Retinal pigment epithelial cell (primary cell): ENCODE measurements at places on chromosomes 1 and 21.

DNA sequence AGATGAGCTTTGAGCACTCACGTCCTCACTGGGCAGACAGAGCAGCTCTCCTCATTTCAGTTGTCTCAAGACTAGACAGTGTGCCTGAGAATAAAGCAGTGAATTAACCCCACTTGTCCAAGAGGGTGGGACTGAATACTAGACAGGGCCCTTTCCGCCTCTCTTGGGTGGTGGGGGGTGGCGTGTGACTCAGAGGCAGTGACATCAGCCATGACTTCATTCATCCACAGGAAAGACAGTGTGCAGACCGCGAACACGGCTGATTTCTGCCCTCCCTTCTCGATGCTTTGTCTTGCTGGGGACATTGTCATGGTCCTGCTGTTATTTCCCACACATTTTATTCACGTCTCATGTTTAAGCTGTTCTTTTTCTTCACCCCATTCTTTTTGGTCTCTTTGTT lies 64.9 kb downstream of the FGGY start:
- no peak for DNase-seq

GRCh38 chr1:36099681-36100341 lies 11.1 kb downstream of the ADPRS start:
- DNase-seq: no peak

GRCh38 chr1:185406691-185407009 lies 89.6 kb upstream of the IVNS1ABP start:
- no peak for DNase-seq

GRCh38 chr1:6267686-6268322 lies 6.9 kb upstream of the GPR153 start:
- no peak for DNase-seq

- DNase-seq: no peak
Observed at GRCh38 chr1:223771469-223771813, 59.1 kb downstream of the CAPN2 start.

DNA sequence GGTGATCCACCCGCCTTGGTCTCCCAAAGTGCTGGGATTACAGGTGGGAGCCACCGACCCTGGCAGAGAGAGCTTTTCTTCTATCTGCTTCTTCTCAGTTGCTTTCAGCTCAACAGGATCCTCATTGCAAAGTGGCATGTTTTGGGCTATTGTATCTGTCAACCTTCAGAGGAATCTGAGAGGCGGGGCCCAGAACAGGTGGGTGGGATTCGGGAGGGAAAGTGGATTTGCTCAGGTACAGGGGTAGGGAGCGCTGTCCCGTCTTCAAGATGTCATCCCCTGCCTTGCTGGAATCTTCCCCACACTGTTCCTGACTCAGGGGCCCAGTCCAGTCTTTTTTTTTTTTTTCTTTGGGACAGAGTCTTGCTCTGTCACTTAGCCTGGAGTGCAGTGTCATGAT lies 26.9 kb upstream of the RCC2 start:
- no peak for DNase-seq

GRCh38 chr1:244497805-244498204 lies 36.7 kb downstream of the CATSPERE start:
- DNase-seq: no peak

DNA sequence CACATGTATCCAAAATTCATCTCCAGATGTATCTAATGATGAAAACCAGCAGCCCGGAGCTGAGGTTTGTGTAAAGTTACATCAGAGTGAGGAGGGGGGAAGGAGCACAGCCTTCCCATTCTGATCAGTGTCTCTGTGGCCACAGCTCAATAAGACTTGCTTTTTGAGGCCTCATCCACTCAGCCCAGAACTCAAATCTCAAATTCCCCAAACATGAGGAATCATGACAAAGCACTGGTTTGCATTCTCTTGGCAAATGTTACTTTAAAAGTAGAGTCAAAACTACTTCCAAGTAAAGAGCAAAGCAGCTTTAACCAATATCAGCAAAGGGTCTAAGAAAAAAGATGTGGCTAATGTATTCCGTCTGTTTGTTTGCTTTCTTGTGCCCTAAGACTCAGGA lies 30.9 kb downstream of the CCN1 start:
- DNase-seq: no peak

DNA sequence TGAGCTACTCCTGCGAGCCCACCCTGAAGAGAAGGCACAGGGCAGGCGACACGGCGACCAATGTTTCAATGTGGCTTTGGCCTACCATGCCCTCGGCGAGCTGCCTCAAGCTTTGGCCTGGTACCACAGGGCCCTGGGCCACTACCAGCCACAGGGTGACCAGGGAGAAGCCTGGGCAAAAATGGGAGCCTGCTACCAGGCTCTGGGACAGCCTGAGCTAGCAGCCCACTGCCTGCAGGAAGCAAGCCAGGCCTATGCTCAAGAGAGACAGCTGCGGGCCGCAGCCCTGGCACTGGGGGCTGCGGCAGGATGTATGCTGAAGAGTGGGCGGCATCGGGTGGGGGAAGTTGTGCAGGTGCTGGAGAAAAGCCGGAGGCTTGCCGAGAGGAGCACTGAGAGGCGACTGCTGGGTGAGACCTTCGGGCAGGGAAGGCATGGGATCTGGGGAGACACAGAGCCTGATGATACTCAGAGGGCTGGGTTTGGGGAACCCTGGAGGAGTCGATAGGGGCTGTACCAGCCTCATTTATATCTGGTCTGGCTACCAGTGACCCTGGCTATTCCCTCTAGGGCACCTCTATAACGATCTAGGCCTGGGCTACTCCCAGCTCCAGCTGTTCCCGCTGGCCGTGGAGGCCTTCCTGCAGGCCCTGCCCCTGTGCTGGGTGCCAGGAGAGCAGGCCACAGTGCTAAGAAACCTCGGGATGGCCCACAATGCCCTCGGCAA lies 2.3 kb downstream of the TTC24 start:
- no peak for DNase-seq

DNA sequence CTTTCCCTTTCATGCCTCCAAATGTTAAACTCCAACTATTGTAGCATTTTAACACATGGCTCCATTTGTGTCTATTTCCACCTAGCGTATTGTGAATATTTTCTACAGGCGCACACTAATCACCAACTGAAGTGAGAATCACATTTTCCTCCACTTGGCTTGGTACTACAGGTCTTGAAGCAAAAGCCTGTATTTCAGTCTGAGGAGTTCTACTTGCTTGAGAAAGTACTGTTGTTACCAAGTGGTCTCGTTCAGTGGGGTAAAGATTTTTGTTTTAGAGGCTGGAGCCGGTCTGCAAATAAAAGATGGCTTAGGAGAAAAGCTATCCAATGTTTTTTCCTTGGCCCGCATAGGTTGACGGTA lies 550 bp upstream of the PTBP2 start:
- no peak for DNase-seq

GRCh38 chr1:243343970-243344937 lies 88.4 kb downstream of the SDCCAG8 start:
- DNase-seq: no peak

GRCh38 chr1:50368179-50369007 lies 54.9 kb downstream of the DMRTA2 start:
- no peak for DNase-seq

DNA sequence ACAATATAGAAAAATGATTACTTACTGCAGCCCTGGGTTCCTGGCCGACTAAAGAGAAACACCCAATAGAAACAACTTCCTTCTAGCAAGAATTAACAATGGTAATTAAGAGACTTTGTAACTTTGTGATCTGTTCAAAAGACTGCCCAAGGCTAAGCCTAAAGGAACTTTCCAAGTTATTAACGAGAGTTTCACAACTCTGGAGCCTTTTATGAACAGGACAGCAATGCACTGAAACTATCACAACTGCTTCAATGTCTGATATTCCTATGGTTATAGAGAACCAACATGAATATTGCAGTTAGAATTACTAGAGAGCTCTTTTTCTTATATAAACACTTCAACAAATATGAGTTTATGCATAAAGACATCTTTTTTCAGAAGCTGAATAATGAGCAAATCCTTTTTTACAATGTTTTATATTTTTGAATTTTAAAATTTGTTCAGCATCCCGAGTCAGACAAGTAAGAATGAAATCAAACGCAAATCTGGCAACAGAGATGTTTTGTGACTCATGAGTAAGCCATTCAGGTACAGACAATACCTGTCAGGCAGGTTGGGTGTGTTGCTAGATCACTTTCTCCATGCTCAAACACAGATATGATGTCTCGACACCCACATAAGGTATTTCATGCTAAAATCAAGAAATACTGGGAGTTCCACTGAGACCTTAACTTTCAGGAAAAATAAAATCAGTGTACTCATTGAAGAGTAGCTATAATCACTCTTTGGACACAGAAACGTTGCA lies 22.2 kb upstream of the KCNJ15 start:
- no peak for DNase-seq

- DNase-seq: no peak
Observed at GRCh38 chr1:156410238-156410637, 41.2 kb downstream of the RHBG start.

DNA sequence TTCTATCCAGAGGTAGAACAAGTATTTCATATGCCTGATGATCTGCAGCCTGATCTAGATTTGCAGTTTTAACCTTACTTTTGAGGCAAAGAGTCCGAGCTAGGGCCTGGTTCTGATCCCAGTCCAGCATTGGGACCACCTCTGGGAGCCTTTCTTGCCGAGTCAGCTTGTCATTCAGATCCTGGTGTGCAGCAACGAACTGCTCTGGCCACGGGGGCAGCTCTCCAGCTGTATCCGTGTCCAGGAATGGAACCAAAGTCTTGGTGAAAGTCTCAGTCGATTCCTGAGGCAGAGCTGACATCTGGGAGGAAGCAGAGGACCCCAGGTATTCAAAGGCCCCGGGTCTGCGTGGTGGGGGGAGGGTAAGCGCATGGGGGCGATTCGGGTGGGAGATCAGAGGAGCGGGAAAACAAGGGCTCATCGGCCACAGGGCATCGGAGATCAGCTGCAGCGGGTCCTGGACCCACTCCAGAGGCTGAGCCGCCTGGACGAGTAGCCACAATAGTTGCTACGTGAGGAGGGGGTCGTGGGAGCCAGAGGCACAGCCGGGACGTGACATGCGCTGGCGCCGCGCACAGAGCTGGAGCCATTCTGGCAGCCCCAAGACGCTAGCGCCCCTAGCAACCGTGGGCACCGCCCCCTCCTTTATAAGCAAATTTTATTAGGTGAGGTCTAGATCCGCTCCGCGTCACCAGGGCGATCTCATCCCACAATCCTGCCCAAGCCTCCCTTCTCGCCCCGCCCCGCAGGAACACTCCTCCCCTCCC lies 32.4 kb upstream of the BSDC1 start:
- no peak for DNase-seq

DNA sequence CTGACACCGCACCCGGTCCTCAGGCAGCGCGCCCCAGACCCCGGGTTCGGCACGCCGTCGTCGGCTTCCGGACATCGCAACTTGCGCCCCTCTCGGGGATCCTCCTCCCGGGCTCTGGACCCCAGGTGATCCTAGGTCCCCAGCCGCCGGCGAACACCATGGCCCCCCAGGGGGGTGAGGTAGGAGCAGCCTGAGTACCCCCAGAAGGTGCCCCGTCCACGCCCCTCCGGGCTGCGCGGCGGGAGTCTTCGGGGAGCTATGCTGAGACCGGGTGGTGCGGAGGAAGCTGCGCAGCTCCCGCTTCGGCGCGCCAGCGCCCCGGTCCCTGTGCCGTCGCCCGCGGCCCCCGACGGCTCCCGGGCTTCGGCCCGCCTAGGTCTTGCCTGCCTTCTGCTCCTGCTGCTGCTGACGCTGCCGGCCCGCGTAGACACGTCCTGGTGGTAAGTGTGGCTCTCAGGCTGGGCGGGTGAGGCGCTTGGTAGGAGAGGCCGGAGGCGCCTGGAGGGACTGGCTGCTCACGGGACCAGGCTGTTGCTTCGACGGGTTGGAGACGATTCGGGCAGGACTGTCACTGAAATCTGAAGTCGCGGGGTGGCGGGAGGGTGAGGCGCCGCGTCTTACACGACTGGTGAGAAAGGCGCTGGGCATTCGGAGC lies 367 bp downstream of the WNT2B start:
- DNase-seq: no peak

- DNase-seq: no peak
Observed at GRCh38 chr1:33177996-33178540, 3.8 kb downstream of the TRIM62 start.

DNA sequence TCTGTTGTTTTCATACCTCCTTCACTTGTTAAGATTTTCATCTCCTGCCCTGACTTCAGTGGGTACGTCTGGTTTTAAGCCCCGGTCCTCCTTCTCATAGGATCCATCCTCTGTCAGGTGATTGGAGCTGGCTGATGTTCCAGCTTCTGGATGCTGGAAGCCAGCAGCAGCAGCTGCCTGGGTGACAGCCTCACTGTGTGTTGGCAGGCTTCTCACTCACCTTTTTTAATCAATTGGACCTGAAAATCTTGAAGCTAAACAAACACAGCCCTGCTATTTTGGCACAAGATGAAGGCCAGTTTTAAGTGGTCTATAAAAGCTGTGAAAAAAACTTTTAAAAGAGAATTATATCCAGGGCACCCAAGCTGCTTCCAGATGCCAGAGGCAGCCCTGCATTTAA lies 181.0 kb downstream of the DISC1 start:
- no peak for DNase-seq

- peak; percentile 44 for DNase-seq
Observed at GRCh38 chr1:217562229-217562878, 68.5 kb downstream of the GPATCH2 start.

DNA sequence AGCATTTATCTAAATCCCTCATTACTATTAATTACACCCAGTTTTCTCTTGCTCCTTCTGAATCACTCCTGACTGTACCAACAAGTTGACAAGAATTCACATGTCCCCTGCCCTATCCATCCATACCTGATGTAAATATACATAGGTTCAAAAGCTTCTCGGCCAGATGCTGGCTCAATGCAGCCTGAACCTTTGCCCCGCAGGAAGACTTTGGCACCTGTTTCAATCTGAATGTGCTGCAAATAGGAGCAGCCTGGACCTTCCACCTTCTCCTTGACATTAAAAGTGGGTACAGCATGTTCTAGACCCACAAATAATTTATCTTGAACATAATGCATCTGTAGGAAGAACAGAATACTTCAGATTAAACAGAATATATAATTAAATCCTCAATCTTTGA lies 8.7 kb downstream of the KHDC4 start:
- DNase-seq: no peak

GRCh38 chr1:169110689-169111447 lies 4.4 kb downstream of the ATP1B1 start:
- DNase-seq: peak; percentile 90

GRCh38 chr1:18635891-18636595 lies 5.4 kb downstream of the PAX7 start:
- no peak for DNase-seq

GRCh38 chr1:14598007-14598497 lies 433 bp upstream of the KAZN start:
- DNase-seq: no peak

DNA sequence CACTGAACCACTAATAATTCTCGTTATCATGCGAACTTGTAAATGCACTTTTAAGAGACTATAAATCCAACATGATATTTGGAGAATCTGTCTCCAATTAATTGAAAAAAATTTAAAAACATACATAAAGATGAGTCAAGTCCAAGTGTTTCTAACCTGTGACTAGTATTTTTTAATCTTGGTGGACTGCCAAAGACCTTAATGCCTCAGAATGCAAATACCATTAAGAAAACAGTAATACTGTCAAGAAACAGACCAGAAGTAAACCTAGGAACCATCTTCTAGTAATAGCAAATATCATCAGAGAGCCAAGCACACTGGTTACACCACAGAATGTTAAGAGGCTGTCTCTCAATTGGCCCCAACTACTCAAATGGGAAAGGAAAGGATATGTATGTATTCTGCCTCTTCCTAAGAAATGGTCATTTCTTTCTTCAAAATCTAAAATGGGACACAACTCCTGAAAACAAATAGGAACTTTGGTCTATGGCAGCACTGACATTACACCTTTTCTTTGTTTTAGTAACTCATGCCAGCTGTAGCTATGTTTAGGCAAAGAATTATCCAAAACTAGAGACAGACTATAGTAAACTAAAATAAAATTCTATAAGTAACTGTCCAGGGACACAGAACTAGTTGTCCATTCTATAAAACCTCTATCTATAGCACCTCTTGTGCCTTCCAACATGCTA lies 15.8 kb downstream of the SCYL3 start:
- no peak for DNase-seq
